ENCODE measurements at places on chromosomes 3 and 15.

GRCh38 chr3:15065550-15066007 is 464 bp upstream of the MRPS25 start:
- DNase-seq: no peak

DNA sequence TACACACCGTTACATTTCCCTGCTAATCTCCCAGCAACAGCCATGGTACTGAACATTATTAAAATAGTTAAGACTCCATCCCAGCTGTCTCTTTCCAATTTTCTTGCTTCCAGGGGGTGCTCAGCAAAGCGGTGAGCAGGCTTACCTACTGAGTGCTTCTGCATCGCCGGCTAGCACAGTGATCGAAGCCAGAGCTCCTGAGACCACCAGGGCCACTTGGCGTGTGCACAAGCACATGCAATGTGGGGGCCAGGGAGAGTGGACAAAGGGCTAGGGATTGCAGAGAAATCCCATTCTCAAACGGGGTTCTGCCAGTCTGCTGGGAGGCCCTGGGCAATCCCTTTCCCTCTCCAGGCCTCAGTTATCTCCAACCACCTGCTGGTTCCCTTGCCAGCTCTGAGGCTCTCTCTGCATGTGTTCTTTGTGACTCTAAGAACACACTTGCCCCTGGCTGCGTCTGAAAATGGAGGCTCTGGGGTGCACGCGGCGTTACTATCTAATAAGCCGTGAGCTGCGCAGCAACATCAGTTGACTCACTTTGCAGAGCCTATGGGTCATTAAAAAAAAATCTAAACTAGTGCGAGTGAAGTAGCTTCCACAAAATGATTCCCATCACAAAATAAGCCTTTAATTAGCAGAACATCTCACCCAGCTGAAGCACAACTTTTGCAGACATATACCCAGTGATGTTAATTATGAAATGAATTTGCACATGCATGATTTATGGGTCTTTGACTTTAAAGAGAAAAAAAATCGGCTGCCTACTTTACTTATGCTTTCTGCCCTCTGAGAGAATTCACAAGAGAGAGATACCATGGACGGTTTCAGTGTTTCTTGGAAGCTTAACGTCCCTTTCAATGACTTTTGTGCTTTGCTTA is 271.5 kb downstream of the TLE3 start:
- DNase-seq: no peak

DNA sequence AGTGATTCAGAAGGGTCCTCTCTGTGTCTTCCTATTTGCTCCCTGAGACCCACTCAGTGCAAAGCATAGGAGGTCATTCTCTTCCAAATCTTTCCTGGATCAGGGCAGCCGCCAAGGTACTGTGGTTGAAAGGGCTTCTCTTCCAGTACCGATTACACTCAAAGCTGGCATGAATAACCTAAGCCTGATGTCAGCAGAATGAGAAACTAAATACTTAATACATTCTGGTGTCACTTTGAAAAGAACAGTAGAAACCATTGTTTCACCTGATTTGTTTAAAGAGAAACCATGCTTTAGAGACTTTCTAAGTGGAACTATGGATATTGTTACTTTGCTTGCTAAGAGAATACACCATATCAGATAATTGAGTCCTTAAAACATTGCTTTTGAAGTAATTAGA is 50.2 kb downstream of the PDHB start:
- no peak for DNase-seq

- no peak for DNase-seq
These were observed 44.8 kb upstream of the GUCA1C start for GRCh38 chr3:108998436-108998835.

- DNase-seq: no peak
These were observed 57.4 kb downstream of the LRTM1 start for GRCh38 chr3:54870423-54870822.

- no peak for DNase-seq
These were observed 592.0 kb upstream of the KCNMB2 start for GRCh38 chr3:177944228-177944661.

GRCh38 chr15:60054472-60054871 is 50.4 kb downstream of the FOXB1 start:
- no peak for DNase-seq

DNA sequence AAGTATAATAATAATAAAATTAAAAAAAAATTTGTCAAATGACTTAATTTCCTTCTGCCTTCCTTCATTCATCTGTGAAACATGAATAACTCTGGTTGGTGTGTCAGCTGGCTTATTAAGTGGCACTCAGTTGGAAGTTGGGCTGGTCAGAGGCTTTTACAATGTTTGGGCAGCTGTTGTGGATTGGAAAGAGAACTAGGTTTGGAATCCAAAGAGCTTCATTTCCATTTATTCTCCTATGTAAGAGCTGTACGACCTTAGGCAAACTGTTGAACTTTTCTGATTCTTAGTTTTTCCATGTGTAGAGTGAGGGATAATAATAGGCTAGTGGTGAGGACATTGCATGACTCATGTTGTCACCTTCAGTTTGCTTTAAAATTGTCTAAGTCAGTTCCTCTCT is 606.7 kb downstream of the PDCD6IP start:
- no peak for DNase-seq

DNA sequence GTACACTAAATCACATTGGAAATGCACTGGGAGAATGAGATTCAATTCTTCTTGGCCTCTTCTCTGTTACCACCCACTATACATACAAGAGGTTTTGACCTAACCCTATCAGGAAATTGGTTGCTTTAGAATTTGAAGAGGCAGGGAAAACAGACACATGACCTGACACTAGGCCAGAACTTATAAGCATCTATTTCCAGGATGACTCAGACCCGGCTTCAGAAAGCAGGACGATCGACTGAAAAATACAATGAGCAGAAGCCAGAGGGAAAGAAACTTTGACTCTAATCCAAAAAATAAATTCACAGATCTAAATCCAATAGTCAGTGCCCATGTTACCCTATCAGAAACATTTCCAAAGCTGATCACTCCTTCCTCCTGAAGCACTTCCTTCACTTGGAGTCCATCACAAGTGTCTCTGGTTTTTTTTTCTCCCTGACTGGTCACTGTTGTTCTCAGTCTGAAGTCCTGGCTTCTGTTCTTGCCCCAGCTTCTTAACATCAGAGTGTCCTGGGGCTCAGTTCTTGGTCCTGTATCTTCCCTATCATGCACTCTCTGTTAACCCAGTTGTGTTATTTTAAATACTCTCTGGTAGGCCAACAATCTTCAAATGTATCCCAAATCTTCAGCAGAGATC is 133.6 kb downstream of the P2RY1 start:
- no peak for DNase-seq

- DNase-seq: no peak
These were observed 148.4 kb downstream of the PGPEP1L start for GRCh38 chr15:98859149-98859548.

DNA sequence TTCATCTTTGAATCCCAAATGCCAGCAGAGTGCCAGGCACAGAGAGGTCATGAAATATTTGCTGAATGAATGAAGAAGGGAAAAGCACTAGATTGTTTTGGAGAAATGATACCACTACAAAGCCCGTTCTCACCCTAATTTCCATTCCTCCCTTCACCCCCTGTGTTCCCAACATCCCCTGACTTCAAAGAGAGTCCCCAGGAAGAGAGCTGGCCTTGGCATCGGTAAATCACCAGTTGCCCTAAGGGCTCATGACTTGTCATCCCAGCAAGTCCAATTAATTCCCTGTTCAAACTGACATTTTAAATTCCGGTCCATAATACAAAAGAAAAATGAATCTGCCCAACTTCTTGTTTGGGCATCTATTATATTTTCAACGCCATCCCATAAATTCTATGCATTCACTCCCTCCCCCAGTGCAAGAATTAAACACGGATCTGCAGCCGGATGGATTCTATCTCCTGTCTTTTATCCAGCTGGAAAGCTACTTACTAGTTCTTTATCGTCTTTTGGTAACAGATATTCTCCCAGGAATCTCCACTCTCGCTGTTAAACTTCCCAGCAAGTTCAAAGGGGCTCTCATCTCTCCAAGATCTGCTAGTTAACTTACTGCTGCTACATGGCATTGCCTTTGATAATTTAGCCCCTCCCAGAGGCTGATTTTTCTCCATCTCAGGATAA is 63.9 kb upstream of the TSC22D2 start:
- DNase-seq: no peak

- no peak for DNase-seq
These were observed 1.1 kb upstream of the ZNF639 start for GRCh38 chr3:179321668-179322285.

- no peak for DNase-seq
These were observed 96.7 kb downstream of the SV2B start for GRCh38 chr15:91196768-91197167.

- DNase-seq: no peak
These were observed 251.5 kb downstream of the TUSC7 start for GRCh38 chr3:116961106-116961505.

DNA sequence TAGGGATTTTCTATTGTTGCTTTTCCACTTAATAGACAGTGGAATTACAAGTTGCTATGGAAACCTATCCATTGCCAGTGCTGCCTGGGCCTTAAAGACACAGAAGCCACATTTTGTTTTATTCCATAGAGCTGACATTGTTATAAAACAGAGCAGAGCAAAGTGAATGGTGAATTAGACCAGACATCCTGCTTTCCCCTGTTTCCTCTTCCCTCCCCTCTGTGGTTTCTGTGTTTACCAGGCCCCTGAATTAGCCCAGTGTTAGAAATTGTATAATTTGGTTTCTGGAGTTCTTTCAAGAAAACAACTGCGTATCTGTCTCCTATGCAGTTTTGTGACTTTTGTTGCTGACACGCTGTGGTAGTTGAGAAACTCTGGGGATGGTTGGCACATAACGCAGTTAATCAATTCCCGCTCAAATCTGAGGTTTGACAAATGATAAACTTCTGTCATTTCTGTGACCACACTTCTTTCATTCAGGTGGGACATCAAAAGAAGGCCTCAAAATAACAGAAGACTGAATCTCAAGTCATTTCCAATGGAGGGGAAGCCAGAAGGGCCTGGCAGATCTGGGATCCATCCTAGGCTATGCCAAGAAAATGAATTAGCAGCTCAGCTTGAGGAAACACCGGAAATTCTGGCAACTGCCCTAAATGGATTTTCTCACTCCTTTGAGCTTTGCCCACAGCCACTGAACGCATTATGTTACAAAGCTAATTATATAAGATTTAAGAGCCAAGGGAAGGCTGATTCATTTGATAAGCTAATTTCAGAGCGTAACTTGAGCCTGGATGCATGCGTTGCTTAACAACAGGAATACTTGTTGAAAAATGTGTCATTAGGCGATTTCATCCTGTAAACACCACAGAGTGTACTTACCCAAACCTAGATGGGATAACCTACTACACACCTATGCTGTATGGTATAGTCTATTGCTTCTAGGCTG is 46.9 kb downstream of the NR1D2 start:
- DNase-seq: no peak

DNA sequence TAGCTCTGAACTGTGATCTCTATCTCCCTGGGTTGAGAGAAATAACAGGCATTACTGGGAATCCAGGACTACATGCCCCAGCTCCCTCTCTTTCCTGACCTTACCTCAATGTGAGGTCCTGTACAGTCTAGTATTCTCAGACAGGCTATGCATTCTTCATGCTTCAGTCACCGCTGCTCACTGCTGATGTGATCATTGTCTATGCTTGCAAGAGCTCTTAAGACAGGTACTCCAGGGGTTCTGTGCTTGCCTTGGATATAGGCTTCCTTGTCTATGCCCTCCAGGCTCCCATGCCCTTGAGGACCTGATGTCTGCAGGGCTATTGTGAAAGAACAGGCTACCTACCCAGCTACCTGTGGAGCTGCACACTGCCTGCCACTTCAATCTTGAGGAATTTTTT is 183.6 kb downstream of the MBNL1 start:
- no peak for DNase-seq

DNA sequence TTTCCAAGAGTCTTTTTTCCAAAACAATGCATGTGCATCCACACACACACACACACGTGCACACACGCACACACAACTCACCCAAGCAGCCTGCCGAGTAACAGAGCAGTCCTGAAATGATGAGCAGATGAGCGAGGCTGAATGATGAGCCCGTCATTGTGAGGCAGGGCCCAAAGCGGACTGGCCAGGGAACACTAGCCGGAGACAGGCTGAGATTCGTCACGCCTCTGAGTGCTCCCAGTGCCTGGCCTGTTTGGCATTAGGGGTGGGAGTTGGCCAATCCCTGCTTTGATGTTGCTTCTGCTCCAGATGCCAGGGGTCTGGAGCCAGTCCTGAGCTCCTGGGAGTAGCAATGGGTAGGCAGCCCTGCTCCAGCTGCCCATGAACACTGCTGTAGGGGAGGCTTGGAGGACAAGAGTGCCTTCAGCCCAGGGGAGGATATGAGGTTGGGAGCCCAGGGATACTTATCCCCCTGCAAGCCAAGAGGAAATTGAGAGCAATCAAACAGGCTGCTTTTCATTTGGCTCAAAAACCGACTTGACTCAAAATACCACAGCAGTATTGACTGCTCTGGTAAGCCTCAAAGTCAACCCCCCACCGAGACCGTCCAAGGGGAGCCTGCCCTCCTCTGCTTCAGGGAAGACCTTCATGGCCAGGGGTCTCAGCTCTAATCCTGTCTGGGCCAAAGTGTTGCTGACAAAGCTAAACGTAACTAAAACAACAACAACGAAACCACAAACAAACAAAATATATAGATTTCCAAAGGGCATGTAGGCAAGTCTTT is 22.9 kb downstream of the COLQ start:
- DNase-seq: no peak

GRCh38 chr3:17905996-17906395 is 163.6 kb upstream of the TBC1D5 start:
- DNase-seq: no peak

DNA sequence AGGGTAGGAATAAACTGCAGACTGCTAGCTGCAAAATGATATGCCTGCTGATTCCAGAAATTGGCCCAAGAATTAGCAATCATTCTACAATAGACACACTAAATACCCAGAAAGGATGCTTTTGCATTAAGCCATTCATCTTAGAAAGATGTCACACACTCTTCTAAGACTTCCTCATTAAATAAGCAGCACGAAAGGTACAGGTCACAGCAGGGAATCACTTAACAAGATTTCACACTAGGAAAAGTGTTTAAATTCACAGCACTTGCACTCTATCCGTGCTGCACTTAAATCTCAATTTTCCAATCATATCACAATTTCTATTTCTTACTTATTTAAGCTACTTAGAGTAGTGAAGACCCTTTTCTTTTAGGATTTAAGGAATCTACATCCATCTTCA is 372.8 kb upstream of the CBLB start:
- no peak for DNase-seq

- no peak for DNase-seq
These were observed 14.9 kb downstream of the TMOD2 start for GRCh38 chr15:51766341-51766740.
